ENCODE measurements at places on chromosomes 4 and X.

- DNase-seq: no peak
These were observed 28.3 kb downstream of the PRDM8 start for GRCh38 chr4:80225595-80225994.

GRCh38 chrX:147877726-147878125 lies 34.0 kb upstream of the FMR1 start:
- no peak for DNase-seq

- DNase-seq: no peak
These were observed 169.2 kb downstream of the GRIA2 start for GRCh38 chr4:157389741-157390140.

GRCh38 chr4:12924253-12924652 lies 559.9 kb downstream of the RAB28 start:
- no peak for DNase-seq

DNA sequence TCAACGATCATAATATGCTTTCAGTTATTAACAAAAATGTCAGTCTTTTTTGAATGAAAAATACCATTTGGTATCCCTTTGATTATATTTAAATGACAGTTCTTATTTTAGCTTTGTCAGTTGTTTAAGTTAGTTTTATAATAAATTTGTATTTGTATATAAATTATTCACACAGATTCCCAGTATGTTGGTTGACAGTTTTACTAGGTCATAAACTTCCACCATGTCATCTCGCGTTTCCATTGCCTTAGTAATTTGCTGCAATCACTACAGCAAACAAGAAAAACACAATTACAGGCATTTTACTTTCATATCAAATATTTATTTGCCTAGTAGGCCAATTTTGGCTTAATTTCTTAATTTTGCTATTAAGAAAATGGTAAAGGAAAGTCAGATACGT lies 109.6 kb upstream of the ANK2 start:
- DNase-seq: no peak

DNA sequence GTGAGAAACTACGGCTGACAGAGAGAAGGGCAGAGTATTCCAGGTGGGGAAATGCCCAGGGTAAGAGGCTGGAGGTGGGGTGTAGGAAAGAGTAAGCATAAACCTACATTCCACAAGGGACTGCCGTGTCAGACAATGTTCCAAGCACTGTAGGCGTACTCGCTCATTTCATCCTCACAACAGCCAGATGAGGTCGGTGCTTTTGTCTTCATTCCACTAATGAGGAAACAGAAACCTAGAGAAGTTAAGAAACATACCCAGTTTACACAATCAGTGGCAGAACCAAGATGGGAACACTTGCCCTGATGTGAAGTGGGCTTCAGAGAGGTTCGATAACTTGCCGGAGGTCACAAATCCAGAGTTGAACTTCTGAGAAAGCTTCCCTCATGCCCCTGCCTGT lies 4.6 kb downstream of the SASH3 start:
- no peak for DNase-seq

Data from stimulated activated CD4-positive, alpha-beta T cell treated with anti-CD3 and anti-CD28 coated beads, Interleukin-2, amount 100 ng/mL, for 4 hours (primary cell).